ENCODE measurements at places on chromosomes 12 and 14.

- DNase-seq: no peak
These were observed 19.1 kb upstream of the ACVR1B start for GRCh38 chr12:51932218-51933076.

- DNase-seq: no peak
These were observed 160.1 kb upstream of the CPNE8 start for GRCh38 chr12:39065455-39065854.

- DNase-seq: no peak
These were observed 249.2 kb upstream of the AMIGO2 start for GRCh38 chr12:47328831-47329545.

DNA sequence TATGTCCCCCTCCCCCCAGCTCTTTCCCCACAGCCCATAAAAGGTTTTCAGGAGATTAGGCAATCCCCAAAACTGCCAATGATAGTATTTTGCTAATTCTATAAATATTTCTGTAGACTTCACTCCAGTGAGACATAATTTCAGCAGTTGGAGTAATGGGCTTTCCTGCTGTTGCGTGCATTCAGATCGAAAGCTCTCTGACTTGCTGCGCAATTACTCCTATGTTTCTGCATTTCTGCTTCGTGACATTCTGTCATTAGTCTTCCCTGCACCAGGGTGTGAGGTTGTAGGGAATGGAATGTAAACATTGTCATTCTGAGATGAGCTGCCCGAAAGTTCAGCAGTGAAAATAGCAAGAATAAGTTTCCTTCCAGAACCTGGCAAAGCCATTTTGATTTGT is 58.2 kb downstream of the SAMD4A start:
- DNase-seq: no peak

DNA sequence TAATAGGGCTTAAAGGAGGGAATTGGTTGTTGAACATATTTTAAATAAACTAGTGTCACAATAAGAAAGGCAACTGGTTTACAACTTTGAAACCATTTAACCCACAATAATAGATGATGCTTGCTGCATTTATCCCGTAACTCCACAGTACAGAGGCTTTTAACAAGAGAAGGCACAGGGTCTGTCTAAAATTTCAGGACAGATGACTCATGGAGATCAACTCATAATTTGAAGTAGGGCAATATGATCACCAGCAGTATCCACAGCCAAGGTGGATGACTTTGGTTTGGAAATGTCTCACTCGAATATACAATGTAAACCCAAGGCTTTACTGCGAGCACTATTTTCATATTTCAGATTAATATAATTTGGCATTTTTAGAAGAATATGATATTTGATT is 340.2 kb downstream of the LRIG3 start:
- no peak for DNase-seq

GRCh38 chr14:76755610-76756370 is 5.5 kb upstream of the VASH1 start:
- DNase-seq: no peak

DNA sequence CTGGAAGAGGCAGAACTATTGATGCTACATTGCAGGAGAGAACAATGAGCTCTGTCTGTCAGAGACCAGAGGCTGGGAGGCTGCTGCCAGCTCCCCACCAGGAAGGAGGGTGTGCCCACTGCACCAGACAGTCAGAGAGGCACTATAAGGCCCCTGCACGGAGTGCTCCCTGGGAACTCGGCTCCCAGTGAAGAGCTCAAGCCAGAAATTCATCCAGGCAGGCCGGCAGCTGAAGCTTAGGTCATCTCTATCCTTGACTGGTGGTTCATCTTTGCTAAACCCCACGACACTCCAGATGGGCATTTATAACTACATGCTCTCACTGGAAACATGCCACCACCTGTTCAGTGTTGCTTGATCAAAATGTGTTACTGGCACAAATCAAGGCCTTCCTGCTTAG is 65.1 kb upstream of the GPATCH2L start:
- DNase-seq: no peak

GRCh38 chr12:68042212-68042699 is 53.0 kb downstream of the IFNG-AS1 start:
- DNase-seq: no peak

GRCh38 chr12:124914392-124915238 is at the start of gene UBC:
Gene UBC (minus strand): TSS chr12:124914650. CDS start chr12:124913771, 879 bp downstream.
- DNase-seq: no peak

DNA sequence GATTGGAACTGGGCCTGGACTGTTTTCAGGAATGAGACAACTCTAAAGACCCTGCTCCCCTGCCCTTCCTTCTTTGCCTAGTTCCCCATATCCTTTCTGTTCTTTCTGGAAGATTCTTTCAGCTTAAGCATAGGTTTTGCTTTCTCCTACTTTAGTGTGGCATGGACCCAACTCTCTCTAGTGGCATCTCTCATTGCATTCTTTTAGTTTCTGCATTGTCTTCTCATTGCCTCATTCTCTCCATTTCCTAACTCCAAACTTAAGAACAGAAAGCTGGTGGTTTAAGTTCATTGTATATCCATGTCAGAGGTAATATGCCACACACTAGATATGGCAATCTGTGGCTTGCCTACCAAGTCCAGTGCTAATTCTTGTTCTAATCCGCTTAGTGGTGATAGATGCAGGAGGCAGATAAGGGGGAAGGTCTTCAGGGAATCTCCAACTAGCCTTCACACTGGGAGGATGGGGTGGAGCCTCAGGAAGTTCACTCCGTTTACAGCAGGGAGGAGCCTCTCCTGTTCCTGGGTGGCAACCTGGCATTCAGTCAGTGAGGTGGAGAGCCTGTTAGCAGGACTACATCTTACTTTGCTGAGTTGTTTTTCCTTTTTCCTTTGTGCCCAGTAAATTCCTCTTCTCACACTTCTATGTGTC is 165.1 kb upstream of the LMNTD1 start:
- no peak for DNase-seq

- no peak for DNase-seq
These were observed 136.3 kb downstream of the DIO2 start for GRCh38 chr14:80074900-80075574.

DNA sequence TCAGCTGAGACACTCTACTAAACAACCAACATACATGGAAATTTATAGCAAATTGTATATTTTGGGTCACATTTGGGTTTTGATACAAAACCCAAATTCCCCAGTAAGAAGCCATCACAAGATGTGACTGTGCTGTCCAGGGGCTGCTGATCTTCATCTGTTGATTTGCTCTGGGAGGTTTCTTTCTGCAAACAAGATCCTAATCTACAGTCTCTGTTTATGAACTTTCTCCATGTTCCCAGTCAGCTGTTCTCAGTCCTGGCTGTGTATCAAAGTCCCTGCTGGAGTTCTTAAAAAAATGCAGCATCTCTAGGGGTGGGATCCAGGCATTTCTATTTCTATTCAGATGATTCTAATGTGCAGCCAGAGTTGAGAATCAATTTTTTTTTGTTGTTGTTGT is 85.1 kb downstream of the ATP23 start:
- DNase-seq: no peak

GRCh38 chr12:47268501-47269454 is 189.0 kb upstream of the AMIGO2 start:
- DNase-seq: no peak

DNA sequence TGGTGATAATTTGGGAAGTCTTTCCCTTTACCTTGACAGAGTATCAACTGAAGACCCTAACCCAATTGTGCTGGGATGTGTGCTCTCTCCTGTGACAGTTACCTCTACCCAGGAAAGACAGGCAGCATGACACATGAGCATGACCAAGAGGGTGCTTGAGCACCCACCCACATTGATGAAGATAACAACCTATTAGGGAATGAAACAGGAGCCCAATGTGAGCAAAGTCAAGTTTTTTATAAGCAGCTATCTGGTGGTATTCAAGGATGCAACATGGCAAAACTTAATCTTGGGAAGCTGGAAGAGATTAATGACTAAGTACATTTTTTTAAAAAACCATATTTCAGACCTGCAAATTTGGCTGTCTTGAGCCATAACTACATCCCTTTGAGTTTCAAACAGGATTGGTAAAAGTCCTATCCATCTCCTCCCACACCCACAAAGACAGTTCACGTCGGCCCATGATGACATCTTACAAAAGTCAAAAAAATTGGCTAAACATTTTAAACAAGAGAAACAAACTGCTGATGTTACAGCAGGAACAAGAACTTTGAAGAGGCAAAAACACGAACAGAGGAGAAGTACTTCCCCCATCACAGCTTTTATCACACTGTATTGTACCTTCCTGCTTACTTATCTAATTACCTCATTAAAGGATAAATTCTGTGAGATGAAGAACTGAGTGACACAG is 60.3 kb downstream of the MED13L start:
- DNase-seq: no peak

DNA sequence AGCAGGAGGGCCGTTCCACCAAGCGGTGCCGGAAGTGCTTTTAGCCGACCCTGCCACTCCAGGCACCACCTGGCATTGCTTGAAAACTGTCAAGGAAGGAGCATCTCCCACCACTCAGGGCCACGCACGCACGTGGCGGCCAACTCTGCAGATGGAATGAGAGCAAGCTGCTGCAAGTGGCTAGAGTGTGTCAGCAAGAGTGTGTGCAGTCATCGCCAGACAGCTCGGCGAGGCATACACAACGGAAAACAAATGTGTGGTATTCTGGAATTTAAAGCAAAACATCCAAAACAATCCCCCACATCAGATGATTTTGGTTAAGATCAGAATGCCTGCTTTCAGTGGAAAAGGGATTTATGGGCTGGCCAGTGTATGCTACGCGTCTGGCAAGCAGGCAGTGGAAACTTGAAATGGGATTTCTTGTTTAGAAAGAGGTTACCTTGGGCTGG is 11.2 kb downstream of the CD9 start:
- no peak for DNase-seq

DNA sequence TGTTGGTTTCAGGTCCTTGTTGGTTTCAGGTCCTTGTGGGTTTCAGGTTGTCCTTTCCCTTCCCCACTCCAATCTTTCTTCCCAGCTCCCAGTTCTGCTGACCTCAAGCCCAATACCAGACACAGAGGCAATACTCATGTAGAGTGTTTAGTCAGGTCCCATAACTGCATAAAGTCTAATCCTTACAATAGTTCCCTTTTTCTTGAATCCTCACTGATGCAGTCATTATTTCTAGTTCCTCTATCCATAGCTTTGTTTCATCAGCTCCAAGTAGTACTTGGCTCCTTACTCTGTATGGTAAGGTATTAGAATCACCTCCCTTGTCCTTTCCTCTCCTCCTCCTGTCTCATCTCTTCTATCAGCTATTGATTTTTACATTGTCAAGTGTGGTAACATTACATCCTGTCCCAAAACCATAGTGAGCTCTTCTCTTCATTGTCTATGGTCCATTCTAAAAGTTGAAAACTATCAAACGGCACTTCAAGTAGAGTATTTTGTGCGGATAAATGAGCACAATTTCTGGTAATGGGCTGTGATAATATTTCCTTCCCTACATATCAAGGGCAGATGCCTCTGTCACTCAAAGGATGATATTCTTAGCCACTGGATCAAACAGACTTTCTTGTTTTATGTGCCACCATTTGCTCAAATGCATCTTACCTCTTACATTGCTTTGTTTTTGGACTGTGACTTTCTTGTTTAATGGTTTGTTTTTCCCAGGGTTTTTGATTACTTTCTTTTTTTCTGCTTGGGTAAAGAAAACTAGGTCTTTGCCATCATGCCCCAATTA is 57.2 kb upstream of the JDP2 start:
- DNase-seq: no peak

GRCh38 chr12:21983095-21983494 is 41.9 kb upstream of the ABCC9 start:
- DNase-seq: no peak

GRCh38 chr12:132321321-132322118 is 7.9 kb downstream of the GALNT9 start:
- DNase-seq: no peak

DNA sequence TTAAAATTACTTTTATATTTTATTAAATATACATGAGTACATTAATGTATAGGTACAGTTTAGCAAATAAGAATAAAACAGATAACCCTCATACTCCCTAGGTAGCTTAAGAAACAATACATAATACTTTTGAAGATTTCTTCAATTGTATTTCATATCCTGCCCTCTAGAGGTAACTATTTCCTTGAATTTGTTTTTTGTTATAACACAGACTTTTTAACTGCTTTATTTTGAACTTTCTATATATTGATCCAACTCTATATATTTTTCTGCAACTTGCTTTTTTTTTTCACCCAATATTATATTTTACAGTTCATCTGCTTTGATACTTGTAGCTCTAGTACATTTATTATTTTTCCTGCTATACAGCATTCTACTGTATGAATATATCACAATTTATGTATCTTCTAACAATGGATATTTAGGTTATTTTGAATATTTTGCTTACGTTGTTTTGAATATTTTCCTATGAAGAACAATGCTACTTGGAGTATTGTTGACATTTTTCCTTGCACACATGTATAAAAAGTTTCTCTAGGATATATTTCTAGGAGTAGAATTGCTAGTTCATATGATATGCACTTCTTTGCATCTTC is 72.8 kb upstream of the ABCD2 start:
- DNase-seq: no peak
